ENCODE measurements at places on chromosomes 4 and X.

DNA sequence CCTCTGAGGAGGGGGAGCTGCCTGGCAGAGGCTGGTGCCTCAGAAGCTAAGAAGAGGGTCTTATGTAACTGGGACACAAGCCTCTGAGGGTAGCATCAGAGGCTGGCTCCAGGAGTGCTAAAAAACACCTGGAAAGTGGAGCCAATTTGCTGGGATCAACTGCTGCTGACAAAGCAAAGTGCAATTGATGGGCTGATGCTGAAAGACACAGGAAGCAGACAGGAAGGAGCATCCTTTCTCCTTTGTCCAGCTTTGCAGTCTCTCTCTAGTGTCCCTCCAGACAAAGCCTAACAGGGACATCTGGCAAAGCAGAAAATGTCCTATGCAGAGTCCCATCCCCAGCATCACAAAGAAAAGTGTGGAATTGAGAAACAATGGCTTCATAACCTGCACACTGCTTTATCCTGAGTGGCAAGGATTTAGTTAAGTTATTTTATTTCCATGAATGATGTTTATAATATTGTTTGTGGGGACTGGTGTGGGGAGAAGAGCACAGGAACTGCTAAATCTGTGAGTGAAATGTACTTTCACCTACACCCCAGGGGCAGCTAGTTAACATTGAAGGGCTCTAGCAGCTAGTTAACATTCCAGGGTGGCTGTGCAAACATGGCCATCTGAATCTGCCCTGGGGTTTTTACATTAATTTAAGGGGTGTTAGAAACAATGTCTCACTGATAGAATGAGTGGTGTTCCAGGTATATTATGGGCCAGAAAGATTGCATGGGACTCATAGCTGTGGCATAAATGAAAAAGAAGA, 25.6 kb upstream of the MBTPS2 start:
- no peak for DNase-seq

DNA sequence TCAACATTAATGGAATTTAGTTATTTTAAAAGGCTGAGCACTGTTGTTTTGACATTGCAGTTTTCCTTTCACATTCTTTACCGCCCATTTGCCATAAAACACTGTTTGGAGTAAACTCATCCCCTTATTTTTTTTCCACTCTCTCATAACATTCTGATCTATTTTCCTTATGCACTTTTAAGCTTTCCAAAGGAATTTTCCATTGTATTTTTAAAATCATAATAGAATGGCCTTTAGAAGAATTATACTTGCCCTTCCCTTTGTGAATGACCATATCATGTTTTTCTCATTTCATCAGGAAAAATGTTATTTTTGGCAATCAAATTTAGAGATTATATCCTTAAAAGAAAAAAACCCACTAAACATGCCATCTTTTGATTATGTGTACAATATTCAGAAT, 1074.2 kb downstream of the STIM2 start:
- DNase-seq = no peak

DNA sequence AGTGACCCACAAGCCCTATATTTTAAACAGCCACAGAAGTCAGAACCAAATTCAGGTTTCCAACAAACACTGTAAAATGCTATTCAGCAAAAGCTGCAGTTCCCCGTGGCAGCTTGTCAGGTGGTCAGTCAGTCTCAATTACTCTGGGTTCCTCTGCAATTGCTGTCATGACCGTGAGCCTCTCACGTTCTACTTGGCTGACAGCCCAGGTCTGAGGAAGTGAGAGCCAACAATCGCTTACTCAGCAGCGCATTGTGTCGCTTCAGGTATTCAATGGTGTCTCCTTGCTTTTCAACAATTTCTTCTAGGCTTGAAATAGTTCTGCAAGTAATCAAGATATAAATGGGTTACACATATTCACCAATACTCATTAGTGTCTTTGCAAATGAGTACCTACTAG, 25.8 kb downstream of the TRIM75 start:
- DNase-seq = no peak

DNA sequence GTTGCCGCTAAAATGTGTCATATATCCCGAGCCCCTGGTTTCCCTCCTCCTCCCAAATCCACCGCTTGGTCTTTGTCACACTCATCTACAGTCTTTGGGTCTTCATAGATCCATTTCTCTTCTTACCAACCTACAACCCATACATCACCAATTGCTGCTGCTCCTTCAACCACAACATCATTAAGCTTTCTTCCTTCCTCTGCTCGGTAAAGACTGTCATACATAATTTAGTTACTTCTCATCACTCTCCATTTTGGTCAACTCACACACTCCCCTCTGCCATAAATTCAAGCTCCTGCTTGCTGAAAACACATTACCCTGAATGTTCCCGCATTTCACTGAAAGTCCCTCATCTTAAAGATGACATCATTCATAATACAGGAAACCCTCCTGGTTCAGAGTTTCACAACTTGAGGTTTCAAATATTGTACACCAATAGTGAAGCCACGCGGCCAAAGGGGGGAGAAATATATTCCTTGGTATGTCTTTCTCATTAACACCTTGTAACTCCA, 1.7 kb upstream of the DCTD start:
- DNase-seq = peak; percentile 53

- no peak for DNase-seq
Observed at GRCh38 chrX:136588036-136588435, 56.0 kb downstream of the VGLL1 start.

DNA sequence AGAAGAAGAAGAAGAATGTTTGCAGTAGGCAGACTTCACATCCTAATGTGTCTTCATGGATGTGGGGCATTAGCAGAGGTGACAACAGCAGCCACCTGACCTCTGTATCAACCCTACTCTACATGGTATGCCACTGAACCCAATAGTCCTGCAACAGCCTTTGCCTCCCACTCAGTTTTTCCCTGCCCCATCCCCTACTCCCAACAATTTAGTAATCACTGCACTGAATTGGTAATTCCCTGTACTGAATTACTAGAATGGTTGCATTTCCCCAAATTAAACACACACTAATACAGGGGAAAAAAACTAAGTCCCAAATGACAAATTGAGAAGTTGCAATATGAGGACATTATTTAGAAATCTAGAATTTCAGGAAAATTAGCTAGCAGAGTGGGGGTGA, 31.4 kb upstream of the FAM241A start:
- DNase-seq = no peak

DNA sequence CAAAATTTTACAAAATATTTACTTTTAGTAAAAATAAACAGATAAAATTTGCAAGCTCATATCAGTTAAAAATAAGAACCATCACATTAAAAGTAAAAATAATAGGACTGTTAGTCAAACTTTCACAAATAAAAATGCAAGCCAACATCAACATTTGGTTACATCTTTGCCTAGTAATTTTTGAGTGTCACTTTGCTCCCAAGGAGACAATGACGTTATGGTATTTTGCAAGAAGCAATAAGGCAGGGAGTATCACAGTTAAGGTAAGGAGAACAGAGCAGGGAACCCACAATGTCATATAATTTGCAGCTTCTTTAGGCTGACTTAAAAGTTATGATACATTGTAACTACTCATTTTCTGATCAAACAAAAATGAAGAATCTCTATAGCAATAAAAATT, 98.7 kb downstream of the ATP8A1 start:
- DNase-seq = no peak

DNA sequence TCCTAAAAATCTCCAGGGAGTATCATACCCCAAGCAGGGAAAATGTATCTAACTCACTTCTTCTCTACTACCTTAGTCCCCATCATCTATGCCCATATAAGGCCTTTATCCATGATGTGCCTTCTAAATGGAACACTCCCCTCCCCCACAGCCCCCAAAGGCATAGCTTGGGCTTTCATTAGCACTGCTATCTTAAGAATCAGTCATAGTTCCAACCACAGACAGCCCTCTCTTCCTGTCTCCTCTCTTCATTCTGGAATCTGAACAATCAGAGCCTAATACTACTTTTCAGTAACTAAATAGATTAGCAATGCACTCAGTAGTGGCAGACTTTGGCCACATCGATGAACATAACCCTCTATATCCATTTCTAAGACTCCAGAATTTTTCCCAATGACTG, 313.2 kb upstream of the DKK2 start:
- no peak for DNase-seq

- no peak for DNase-seq
Observed at GRCh38 chr4:118975449-118976192, 87.0 kb downstream of the SYNPO2 start.

DNA sequence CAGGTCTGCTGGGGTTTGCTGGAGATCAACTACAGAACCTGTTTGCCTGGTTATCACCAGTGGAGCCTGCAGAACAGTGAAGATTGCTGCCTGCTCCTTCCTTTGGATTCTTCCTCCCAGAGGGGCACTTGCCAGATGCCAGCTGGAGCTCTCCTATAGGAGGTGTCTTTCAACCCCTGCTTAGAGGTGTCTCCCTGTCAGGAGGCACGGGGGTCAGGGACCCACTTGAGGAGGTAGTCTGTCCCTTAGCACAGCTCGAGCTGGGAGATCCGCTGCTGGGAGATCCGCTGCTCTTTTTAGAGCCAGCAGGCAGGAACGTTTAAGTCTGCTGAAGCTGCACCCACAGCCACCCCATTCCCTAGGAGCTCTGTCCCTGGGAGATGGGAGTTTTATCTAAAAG, 1806.3 kb upstream of the ADGRL3 start:
- DNase-seq = no peak

Measured in stimulated activated CD8-positive, alpha-beta memory T cell treated with anti-CD3 and anti-CD28 coated beads, Interleukin-4, amount 100 ng/mL, for 48 hours (primary cell).